ENCODE measurements at places on chromosomes 1 and 21.

DNA sequence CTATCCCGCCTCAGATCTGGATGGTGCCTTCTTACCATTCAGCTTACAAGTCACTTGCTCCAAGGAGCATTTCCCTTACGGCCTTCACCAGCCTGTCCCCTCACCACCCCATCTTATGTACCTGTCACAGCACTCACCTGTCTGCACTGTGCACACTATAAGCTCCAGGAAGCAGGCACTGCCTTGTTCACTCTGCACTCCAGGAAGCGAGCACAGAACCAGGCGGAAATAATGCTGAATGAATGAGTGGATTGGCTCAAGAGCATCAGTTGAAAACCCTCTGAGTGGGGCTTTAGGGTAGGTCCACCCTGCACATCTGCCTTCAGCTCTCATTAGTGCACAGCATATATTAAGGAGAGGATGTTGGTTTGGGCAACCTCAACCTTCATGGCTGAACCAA is 8.9 kb upstream of the RYR2 start:
- DNase-seq = no peak

DNA sequence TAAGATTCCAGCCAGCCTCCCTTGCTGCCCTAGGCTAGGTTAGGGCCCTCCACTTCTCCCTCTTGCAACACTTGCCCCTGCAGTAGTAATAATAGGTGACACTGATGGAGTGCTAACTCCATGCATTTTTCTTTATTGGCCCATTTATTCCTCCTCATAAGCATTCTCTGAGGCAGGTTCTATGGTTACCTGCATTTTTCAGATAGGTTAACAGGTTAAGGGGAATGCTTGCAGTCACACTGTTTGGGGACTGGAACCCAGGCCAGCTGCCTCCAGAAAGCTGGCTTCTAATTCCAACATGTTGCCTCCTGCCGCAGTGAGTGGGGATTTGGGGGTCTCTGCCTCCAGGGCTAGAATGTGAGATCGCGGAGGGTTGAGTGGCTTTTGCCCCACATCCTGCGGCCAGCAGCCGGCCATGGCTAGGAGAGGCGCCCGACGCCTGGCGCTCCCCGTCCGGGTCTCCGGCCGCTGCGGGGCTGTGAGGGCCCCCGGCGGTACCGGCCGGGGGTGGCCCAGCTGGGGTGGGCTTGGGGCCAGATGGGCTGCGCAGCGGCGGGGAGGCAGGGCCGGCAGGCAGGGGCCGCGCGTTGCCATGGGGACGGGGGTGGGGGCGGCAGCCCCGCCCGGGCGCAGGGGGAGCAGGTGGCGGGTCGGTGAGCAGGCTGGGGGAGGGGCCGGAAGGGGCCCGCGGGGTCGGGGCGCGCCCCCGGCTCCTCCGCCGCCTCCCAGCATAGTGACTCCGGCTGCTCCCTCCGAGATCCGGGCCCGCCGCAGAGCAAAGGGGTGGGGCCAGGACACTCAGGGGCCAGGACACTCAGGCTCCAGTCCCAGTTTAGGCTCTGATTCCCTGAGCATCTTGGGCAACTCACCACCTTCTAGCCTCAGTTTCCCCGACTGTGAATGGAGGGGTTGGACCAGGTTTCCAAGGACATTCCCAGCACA is 68.4 kb upstream of the SSBP3 start:
- DNase-seq = no peak

DNA sequence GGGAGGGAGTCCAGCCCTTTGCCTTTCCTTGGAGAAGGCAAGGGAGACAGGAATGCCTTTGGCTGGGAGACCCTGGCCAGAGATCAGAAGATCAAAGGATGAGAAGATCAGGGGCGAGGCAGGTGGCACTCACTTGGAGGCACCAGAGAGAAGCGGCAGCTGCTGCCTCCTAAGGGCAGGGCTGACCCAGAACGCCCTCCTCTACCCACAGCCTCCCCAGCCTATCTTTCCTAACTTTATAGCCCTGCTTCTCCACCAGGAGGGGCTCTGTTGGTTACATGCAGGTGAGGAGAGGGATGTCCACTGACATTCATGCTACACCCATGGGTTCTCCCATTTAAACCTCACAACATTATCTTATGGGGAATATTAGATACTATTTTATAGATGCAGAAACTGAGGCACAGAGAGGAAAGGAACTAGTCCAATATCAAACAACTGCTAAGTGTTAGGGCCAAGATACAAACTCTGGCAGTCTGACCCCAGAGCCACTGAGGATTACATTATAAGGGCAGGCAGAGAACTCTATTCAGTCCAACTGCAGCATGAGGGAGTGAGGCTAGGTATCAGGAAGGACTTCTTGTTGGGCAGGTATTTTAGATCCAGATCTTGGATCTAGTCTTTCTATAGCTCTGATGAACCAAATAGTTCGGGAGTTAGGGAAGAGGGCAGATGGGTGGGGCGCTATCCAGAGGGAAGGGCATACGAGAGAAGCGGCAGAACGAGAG is 19.9 kb downstream of the LGR6 start:
- no peak for DNase-seq

DNA sequence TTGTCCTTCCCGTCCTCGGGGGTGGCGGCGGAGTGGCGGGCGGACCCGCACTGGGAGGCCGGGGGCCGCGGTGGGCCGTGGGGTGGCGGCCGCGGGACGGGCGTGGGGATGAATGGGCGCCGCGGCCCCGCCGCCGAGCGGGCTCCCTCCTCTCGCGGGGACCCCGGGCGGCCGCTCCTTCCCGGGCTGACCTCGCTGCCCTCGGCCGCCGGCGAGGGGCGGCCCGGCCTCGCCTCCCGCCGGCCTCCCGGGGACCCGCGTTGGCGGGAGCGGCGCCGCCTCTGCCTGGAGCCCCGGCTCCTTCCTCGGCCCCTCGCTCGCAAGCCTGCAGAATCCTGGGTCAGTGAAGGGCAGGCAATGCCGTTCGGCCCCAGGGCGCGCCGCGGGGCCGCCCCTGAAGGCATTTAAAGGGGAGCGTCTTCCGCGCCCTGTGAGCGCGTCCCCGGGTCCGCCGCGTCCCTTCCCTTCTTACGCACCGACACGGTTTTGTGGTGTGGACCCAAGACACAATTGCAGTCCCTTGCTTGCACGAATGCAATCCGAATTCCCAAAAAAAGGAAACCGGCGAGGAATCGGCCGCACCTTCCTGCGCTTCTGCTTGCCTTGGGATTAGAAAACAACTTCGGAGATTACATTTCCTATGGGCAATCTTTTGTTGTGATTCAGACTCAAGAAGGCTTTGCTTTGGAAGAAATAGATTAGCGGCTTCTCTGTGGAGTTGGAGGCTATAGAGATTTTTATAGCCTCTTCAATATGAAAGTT is 776 bp downstream of the ITSN1 start:
- DNase-seq = no peak

DNA sequence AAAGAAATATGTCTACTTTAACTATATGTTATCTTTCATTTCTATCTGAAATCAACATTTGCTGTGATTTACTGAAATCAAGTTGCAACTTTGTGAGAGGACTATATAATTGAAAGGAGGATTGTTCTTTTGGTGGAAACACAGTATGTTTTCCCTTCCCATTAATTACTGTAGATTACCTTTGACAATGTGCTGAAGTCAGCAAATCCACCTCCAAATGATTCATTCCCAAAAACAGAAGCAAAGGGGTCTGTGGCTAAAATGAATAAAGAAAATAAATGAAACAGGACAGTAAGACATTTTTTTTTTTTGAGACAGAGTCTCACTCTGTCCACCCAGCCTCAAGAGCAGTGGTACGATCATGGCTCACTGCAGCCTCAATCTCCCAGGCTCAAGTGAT is 35.4 kb upstream of the TTC39A start:
- no peak for DNase-seq

DNA sequence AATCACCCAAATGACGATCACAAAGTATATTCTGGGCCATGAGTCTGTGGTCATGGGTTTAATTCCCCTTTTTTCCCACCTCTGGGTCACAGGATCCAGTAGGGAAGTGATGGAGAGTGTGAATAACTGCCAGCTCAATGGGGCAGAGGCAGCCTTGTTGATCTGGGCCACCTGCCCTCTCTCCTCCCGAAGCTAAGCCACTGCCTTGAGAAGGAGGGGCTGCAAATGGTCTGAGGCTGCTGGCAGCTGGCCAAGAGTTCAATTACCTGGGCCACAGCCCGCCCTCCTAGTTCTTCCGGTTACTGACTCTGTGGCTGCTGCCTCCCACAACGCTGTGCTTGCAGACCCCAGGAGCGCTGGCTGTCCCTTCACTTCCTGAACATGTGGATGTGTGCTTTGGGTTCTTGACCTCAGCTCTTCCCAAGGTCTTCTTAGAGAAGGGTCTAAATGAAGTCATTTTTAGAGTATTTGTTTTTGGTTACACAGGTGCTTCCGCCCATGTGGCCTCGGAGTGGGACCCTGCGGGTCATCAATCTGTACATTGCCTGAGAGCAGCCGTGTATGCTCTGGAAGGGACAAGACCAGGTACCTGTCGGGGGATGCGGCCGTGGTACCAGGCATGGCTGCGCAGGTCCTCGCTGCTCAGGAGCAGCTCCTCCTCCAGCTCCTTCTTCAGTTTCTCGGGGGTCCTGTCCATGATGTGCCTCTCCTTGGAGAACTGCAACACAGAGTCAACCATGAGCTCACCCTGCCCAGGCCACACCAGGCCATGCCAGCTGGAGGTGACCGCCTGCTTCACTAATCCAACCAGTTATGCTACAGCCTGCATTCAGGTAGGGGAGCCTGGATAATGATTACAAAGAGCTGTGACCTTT is 89.7 kb downstream of the BCAR3 start:
- DNase-seq = peak; percentile 63

- no peak for DNase-seq
These were observed 18.2 kb upstream of the NADK start for GRCh38 chr1:1796466-1796865.

- DNase-seq = no peak
These were observed 29.6 kb upstream of the ID3 start for GRCh38 chr1:23588749-23589548.

DNA sequence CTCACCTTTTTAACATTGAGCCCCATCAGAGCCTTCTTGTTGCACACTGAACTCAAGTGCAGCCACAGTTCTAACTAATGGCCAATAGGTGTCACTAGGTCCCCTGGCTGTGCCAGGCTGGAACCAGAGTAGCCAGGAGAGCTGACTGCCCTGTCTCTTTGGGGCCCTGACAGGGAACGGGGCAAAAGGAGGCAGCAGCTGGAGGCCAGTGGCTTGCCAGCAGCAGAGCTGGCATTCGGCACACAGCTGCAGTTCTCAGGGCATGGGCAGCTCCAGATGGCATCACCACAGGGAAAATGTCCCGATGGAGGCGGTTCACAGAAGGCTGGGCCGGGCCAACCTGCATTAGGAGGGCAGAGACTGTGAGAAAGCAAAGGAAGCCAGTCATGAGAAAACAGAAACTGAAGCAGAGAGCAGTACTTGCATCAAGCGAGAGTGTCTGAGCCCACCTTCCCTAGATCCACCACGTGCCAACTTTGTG is 188.6 kb downstream of the FCRL5 start:
- DNase-seq = peak; percentile 21

DNA sequence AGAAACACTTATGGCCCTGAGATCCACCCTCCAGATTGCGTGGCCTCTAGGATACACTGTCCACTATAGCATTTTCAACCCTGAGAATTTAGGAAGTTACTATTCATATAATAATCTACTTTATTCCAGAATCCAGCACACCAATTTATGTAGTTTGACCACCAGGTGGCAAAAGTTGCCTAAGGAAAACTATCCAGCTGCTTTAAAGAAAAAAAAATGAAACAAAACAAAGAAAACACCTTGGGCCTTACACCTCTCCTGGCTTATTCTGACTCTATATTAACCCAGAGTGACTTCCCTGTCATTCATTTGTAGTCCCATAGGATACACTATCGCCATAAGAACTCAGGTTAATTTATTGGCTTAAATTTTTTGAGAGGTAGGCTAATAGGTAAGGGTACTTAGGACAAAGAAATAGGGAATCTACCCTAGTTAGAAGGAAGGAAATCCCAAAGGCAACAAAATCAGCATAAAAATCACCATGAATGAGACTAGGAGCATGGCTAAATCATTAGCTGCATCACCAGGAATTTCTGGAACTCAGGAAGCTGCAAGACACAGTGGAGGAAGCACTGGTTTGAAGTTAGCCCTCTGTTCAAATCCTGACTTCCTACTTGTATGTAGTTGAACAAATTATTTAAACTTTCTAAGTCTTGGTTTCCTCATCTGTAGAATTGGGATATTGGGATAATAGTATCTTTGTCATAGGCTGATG is 107.5 kb downstream of the SPAG17 start:
- DNase-seq = peak; percentile 26

GRCh38 chr1:231334079-231334666 is 3.5 kb downstream of the EXOC8 start:
- no peak for DNase-seq
